ENCODE measurements at places on chromosomes 12 and 14.

GRCh38 chr14:34218881-34219280 lies 243.2 kb downstream of the SPTSSA start:
- DNase-seq, result no peak

DNA sequence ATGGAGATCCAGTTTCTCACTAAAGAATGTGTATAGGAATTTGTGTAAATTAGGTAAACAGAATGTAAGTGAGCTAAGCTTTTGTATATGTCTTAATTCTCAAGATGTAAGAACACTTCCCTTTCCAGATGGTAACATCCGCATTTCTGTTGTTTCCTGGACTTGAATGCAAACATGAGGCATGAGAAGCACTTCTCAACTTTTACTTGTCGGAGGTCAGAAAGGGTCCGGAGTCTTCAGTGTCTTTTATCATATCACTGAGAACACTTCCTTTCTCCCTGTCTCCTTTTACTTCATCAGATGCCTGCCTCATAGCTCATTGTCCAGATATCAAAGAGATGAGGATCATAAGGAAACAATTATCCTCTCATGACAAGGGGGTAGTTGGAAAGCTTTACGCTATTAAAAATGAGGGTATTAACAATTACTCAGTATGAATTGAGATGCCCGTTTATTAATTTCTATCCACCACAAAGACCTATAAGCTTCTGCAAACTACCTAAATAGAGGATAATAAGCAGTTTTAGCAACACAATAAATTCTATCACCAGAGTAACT lies 214.1 kb upstream of the FLRT2 start:
- no peak for DNase-seq

GRCh38 chr12:98980508-98980907 lies 335.4 kb downstream of the APAF1 start:
- DNase-seq, result no peak

GRCh38 chr14:23929822-23930294 lies 23.7 kb upstream of the DHRS4 start:
- DNase-seq, result peak; percentile 91

DNA sequence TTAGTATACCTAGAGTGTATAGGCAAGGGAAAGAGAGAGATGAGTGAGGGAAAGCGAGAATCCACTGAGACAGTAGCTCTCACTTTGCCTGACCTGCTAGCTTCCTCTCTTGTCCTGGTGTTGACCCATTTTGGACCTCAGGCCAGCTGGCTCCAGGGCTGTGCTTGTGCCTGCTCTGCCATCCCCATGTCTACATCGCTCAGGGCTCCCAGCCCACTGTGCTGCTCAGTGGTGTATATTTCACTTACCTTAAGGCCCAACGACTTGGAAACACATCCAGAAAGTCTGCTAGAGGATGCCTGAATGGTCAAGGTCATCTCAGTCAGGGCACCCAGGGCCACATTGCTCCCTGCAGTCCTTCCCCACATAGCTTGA lies 964 bp upstream of the SERPINA4 start:
- DNase-seq, result no peak

GRCh38 chr12:40986001-40986400 lies 202.1 kb upstream of the PDZRN4 start:
- no peak for DNase-seq

DNA sequence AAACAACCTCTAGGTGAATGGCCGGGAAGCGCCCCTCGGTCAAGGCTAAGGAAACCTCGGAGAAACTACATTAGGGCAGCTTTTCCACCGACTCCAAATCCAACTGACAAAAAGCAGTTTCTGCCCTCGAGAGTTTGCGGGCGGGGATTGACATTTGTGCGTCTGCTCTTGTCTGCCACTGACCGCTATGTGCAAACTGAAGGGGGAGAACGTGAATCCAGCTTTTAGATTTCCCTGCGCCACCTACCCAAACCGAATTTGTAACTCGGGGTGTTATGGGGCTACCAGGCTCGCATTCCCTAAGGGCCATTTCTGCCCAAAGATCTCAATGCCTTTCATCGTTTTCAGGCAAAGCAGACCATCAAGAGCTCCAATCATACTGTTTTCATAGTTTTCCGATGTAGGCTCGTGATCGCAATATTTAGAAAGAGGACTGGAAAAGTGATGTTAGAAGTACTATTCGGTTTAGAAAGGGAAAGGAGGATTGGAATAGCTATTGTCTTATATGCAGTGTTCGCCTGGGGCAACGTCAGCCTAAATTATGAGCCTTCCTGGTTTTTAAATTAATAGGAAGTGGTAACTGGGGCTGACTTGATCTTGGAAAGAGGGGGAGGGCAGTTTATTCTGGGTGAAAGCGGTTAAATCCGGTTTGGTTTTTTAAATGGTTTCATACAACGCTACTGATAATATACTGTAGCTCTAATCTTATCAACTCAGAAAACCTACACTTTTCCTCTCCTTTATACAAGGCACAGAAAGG lies 45.4 kb downstream of the BCAT1 start:
- no peak for DNase-seq

DNA sequence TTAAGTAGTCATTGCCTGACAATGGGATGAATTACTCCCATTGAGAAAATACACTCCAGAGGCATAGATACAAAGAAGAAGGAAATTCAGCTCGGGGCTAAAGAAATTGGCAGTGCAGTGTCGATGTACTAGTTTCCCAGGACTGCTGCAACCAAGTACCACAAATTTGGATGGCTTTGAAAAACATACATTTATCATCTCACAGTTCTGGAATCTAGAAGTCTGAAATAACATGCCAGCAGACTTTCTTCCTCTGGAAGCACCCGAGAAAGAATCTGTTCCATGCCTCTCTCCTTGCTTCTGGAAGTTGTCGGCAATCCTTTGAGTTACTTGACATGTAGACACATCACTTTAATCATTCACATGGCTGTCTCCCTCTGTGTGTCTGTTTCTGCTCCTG lies 101.9 kb downstream of the TMTC3 start:
- no peak for DNase-seq

GRCh38 chr14:103606963-103607668 lies 21.9 kb upstream of the KLC1 start:
- peak; percentile 78 for DNase-seq

Measured in natural killer cell (primary cell).